ENCODE measurements at places on chromosomes 4 and X.
A peak's percentile ranks its signal among the peaks of the same experiment; 100 is the strongest.

DNA sequence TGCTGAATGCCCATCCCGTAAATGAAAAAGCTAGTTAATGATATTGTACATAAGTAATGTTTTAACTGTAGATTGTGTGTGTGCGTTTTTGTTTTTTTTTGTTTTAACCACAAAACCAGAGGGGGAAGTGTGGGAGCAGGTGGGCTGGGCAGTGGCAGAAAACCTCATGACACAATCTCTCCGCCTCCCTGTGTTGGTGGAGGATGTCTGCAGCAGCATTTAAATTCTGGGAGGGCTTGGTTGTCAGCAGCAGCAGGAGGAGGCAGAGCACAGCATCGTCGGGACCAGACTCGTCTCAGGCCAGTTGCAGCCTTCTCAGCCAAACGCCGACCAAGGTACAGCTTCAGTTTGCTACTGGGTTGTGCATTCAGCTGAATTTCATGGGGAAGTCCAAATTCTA, at the start of gene SPP1:
Gene SPP1 (plus strand): TSS at position 249 of the 400 bp plus-strand sequence. CDS start 1,182 bp downstream, outside the sequence.
- peak; percentile 45 for DNase-seq

DNA sequence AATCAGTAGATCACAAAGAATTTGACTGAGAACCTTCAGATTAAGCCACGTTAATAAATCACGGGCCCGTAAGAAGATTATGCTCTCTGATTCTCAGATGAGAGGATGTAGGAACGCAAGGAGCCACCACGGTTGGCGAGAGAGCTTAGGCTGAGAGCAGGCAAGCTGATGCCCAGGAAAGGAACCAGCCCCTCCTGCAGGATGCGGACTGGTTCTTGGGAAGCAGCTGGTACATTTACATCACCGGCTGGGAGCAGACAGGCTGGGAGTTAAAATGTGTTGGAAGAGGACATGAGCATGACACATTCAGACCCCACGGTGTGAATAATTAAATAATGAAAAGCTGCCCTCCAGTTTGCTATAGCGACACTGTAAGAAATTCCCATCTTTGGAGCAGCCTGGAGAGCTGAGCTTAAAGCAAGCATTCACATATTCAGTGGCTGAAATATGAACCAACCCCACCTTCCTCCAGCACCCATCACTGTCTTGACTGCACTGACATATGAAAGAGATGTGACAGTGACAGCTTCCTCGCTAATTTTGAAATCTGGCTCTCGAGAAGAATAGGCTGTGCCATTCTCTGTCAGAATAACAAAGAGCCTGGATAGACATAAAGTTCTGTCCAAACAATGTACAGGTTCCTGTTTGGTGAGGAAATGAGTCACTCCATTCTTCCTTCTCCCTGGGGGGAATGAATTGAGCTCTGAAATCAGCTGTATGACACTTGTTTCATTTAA, 33.1 kb downstream of the LNX1 start:
- peak; percentile 50 for DNase-seq

DNA sequence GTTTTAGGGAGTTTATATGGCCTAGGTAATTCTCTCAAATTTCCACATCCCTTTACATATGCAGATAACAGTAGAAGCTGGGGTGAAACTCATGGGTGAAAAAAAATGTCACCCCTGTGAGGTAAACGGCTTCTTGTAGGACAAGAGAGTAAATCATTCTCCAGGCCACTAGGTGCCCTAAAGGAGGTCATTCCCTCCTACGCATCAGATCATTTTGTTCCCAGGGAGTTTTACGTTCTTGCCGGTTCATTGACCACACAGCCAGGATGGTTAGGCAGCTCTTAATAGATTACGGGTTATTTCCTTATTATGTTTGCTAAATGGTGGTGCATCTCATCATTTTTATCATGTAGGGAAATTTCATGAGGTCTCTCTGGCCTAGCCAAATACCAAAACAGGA, 225.8 kb upstream of the NOCT start:
- DNase-seq = no peak

- DNase-seq = peak; percentile 7
Measured at GRCh38 chr4:81030061-81030980, at the start of gene BMP3. BMP3 (plus strand) TSS chr4:81030708; CDS start chr4:81031285, 577 bp downstream.

GRCh38 chr4:138300616-138301015, 58.5 kb upstream of the SLC7A11 start:
- peak; percentile 15 for DNase-seq

GRCh38 chr4:150582146-150582872, at the start of gene MAB21L2:
MAB21L2 (plus strand) TSS chr4:150582151; CDS start chr4:150583030, 879 bp downstream.
- no peak for DNase-seq

GRCh38 chr4:54669831-54670230, 12.1 kb downstream of the KIT start:
- no peak for DNase-seq
